ENCODE measurements at places on chromosomes 5 and 9.

GRCh38 chr5:148224117-148224742, 14.1 kb upstream of the MARCOL start:
- peak; percentile 14 for DNase-seq

GRCh38 chr5:42381973-42382372, 41.3 kb upstream of the GHR start:
- DNase-seq = no peak

GRCh38 chr9:110126986-110127864, 80.7 kb downstream of the C9orf152 start:
- peak; percentile 41 for DNase-seq

- no peak for DNase-seq
Measured at GRCh38 chr5:75916144-75916543, 167.0 kb upstream of the SV2C start.

- no peak for DNase-seq
Measured at GRCh38 chr5:160044967-160045366, 36.0 kb downstream of the TTC1 start.

GRCh38 chr9:74711341-74711740, 176.4 kb downstream of the TRPM6 start:
- DNase-seq = no peak

DNA sequence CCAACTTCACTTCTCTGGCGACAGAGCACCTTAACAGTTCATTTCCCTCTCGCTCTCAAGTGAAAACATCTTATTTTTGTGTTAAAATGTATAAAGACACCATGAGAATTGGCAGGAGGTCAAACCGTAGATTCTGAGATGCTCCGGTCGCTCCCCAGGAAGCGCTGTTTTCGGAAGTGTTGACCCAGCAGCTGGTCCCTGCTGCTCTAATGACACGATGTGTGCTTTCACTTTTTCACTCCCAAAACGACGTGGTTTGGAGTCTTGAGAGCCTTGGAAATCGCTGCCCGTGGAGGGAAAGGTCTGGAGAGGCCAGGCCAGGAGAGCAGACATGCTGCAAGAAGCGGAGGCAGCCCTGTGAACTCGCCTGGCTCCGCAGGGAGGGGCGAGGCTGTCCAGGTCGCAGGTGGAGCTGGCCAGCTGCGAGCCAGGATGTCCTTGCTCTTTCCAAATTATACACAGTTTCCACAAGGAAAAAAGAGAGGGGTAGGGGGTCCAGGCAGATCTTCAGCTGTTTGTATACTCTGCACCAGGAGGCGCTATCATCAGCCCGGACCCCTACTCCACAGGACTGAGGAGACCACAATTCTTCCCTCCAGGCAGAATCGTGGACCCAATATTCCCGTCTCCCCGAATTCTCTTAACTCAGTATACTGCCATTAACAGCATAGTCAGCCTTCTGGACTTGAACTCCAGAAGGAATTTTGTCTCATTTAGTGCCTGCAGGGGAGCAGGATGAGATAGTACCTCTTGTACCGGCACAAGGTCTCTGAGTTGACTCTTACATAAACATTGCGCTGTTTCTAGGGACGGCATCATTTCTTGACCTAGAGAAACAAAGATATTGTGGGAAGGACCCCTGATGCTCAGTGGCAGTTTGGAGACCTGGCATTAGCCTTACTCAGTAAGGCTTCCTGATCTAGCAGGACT, 248.6 kb upstream of the ANKRD55 start:
- no peak for DNase-seq

DNA sequence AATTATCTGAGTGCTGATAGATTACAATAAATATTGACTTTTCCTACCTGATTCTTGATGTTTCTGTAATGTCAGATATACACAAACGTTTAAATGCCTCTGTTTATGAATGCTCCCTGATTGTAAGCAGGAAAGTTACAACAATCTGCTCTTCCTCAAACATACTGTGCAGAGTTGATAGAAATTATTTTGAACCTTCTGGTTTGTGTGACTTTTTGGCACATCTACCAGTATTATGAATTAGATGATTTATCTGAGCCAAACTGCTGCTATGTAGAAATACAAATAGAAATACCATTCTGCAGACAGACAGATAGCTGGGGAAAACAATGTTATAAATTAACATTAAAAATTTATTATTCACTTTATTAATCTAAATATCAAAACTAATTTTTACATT, 113.0 kb downstream of the SLF1 start:
- DNase-seq = no peak

GRCh38 chr9:112575107-112575506, 88.5 kb downstream of the KIAA1958 start:
- DNase-seq = no peak

- no peak for DNase-seq
Measured at GRCh38 chr5:30279237-30279636, 914.2 kb upstream of the CDH6 start.

DNA sequence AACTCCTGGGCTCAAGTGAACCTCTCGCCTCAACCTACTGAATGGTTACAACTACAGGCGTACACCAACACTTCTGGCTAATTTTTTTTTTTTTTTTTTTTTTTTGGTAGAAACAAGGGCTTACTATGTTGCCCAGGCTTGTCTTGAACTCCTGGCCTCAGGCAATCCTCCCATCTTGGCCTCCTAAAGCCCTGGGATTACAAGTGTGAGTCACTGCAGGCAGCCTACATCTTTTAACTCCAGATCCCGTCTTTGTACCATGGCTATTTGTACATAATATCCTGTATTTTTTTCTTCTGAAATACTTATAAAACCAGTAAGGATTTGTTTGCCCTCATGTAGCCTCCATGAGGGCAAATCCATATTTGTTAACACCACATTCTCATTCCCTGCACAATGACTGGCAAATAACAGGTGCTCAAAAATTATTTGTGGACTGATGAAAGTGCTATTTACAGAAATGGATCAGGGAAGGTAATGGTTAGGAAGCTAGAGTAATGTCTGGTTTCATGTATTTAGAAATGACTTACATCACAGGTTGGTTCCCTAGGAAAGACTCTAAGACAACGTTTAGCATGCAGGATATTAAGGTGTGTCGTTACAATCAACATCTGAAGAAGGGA, 51.9 kb upstream of the POU5F2 start:
- DNase-seq = no peak

DNA sequence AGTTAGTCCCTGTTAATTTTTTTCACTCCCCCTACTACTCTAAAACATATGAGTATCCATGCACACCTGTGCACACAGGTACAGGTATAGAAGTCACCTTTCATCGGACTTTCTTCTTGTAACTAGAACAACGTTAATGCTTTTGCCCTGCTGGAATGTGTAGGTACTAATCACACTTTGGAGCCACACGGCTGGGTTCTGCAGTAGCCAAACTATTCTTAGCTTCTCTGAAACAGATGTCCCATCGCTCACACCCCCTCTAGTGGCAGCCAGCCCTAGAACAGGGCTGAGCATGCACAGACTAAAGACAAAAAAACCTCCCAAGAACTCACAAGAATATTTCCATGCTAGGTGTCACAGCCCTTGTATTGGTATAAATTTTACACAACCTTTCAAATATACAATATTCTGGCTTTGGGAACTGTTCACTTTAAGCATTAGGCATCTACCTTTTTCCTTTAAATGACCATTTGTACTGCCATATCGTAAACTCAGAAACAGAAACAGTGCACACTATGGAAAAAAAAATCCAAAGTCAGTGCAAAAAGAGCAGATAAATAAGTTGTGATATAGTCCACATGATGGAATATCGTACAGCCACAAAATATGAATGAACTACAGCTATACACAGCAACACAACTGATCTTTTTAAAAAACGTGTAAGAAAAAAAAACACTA, 64.0 kb downstream of the RETREG1 start:
- no peak for DNase-seq

DNA sequence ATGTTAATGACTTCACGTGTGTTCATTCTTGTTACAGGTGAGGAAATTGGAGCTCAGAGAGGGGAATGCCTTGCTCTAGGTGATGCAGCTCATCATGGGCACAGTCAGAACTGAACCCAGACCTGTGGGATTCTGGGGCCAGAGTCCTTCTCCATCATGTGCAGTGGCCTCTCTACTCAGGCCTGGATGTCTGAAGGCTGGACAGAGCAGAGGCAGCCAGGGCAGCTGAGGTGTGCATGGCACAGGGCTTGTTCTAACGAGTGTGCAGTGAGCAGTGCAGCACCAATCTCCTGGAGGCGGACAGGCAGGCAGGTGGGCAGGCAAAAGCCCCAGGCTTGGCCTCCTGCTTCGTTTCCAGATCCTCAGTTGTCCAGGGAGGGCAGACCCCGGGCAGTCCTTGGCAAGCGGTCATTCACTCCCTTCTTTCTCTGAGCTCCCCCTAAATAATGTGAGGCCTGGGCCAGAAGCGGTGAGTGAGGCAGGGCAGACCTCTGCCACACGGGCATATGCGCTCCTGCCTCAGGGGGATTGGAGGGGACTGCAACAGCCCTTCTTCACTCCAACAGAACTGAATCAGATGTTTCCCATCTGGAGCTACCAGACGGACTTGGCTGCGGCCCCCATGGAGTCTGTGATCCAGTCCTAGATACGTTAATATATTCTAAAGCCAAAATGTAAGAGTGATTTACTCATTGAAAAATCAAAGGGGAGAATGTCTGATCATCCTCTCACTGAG, 68.7 kb upstream of the FSTL4 start:
- DNase-seq = no peak

GRCh38 chr9:108722396-108722795, 133.4 kb downstream of the ACTL7B start:
- DNase-seq = no peak

DNA sequence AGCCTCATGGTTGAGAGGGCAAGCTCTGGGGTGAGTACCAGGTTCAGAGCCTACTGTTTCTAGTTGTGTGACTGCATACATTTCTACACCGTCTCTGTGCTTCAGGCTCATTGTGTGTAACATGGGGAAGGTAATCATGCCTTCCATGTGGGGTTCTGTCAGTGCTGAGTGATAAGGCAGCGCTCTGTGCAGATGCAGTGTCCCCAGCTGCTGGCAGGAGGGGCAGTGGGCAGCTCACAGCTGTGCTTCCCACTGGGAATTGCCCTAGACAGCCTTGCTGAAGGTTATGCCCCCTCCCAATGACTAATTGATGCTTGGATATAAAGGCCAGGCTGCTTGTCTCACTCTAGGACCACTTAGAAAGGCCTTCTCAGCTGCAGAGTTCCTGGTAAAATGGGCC, 121.8 kb upstream of the SAP30L start:
- no peak for DNase-seq

DNA sequence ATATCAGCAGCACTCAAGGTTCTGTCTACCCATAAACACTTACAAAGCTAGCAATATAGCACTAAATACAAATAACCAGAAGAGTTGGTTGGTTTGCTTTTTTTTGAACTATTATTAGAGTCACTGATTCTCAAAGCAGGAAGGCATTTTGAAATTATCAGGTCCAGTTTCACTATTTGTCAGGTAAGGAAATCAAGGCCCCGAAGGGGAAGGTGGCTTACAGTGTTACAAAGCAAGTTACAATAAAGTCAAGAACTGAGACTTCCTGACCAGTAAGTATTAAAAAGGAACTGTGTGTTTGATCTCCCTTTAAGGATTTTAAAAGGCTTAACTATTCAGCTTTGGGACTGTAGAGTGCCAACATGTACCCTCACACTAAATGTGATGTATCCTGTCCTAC, 10.8 kb downstream of the C5orf15 start:
- DNase-seq = no peak

DNA sequence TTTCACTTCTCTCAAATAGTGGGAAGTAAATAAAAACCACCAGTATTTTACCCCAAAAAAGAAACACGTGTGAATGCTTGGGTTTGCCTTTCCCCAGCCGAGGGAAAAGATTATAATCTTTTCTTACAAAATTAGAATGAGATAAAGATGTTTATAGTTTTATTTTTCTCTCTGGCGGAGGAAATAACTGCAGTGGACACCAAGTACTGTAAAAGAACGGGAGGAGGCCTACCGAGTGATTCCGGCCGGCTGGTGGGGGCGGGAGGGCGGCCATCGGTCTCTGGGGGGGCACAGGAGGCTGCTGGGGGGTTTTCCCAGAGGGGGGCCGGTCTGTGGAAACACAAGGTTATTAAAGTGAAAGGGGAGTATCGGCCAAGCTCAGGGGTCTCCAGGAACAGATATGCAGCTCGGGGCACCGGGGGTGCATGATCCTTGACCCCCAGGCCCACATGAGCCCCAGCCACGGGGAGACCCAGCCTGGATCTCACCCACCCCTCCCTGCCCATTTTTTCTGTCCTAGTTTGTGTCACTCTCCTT, 29.4 kb downstream of the LCP2 start:
- no peak for DNase-seq

GRCh38 chr5:54889826-54890225, 95.6 kb downstream of the ESM1 start:
- peak; percentile 48 for DNase-seq

GRCh38 chr5:107474716-107475489, 195.8 kb downstream of the EFNA5 start:
- DNase-seq = no peak

DNA sequence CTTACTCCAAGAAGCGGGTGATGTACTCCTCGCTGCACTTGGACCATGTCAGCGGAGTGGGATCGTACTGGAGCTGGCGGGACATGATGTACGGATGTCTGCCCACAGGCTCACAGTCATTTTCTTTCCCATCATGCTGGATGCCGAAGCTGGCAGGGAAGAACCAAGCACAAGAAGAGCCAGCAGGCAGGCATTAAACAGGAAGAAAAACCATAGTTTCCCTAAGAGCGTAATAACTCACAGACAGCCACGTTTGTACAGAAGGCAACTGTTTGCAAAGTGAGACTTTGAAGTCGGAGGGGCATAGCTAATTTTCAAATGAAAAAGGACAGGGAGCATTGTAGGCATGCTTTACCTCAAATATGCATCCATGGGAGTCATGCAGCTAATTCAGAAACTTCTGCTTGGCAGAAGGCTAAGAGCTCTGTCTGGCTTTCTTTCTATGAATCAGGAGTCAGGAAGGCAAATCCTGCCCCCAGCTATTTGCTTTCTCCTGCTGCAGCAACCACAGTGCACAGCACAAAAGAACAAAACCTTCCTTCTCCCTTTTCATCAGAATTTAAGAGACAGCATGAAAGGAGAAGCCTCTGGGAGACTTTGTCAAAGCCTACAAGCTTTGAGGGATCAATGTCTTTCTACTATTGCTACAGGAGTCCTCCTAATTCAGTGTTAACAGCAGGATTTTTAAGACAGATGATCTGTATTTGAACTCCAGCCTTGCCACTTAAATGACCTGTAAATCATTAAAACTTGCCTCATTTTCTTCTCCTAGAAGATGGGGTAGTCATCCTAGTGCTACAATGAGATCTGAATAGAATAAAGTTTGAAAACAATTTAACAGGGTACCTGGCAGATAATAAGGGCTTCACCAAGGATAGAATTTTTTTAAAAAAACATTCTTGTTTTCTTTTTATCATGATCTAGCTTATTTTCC, 209.1 kb downstream of the TARS1 start:
- DNase-seq = peak; percentile 79

- peak; percentile 20 for DNase-seq
Measured at GRCh38 chr5:39256477-39257235, 37.3 kb upstream of the FYB1 start.

Data from BJ (cell line).